Upper lobe of left lung (tissue), 6 donors: ENCODE measurements at places on chromosomes 1 and 21. TPM values are rescaled to one million over a fixed set of nuclear protein-coding genes. Genes with fewer than 3 reads are reported as not detected.

GRCh38 chr1:180962178-180962577, 49.5 kb downstream of the KIAA1614 start:
- DNase-seq = no peak

DNA sequence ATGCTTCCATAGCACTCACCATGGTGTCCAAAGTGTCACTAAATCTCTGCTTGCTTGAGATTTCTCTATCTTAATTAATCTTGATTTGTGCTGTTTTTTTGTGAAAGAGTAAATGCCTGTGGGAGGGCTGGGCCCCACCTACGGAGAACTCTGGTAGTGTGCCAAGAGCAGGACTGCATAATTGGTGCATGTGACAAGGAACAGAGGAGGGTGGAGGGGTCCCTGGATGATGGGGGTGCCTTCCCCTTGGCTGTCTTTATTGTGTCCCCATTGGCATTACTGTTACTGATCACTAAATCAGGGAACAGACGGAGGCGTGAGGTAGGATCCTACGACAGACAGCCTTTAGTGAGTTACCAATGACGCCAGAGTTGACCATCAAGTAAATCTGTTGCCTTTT, 223.4 kb downstream of the DISC1 start:
- no peak for DNase-seq

DNA sequence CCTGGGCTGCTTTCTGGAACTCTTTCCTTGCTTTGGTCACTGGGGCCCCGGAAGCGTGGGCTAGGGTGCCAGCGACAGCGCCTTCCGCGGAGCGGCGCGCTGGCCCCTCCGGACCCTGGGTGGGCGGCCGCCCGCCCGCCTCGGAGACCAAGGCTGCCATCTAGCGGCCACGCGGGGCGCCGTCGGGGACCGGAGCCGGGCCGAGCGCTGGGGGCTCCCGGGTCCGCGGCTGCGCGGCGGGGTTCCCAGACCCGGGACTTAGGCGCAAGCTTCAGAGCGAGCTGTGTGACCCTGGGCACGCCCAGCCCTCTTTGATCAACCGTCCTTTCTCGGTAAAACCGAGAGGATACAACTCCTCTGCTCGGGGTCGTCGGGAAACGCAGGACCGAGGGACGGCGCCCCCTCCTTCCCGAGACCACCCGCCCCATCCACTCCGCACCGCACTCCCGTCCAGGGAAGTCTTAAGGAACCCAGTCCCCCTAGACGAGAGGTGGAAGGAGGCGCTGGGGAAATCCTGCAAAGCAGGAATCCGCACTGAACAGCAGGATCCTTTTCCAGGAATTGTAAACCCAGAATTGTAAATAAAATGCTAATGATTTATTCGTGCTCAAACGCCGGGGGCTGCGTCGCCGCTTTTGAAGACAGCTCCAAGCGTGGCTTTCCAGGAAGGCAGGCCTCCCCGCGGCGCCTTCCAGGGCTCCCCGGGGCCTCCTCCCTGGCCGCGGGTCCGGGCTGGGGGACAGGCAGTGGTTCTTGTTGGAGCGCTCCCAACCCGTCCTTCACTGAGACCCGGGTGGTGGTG, 41.2 kb downstream of the RRAGC start:
- DNase-seq = peak; percentile 29

GRCh38 chr1:230066031-230066430, 1.0 kb upstream of the GALNT2 start:
- DNase-seq = no peak

GRCh38 chr1:92902406-92902744, 58.9 kb downstream of the DIPK1A start:
- DNase-seq = no peak

GRCh38 chr1:51309291-51309690, 21.1 kb downstream of the TTC39A start:
- DNase-seq = no peak

GRCh38 chr1:234281826-234282489, 91.3 kb upstream of the COA6 start:
- no peak for DNase-seq

The OR2M5 gene
- total RNA-seq = not detected

The FALEC gene
- 4.2 TPM for total RNA-seq

The ZZZ3 gene
- 30.2 TPM for total RNA-seq

The HSD3B1 gene
- total RNA-seq = not detected
